Stimulated activated CD4-positive, alpha-beta T cell treated with anti-CD3 and anti-CD28 coated beads, Interleukin-4, amount 100 ng/mL, for 4 hours (primary cell): ENCODE measurements at places on chromosomes 13 and 19.

- no peak for DNase-seq
These were observed 417.1 kb downstream of the OLFM4 start for GRCh38 chr13:53445686-53446085.

- DNase-seq: no peak
These were observed 1146.2 kb upstream of the SPRY2 start for GRCh38 chr13:81487151-81487550.

DNA sequence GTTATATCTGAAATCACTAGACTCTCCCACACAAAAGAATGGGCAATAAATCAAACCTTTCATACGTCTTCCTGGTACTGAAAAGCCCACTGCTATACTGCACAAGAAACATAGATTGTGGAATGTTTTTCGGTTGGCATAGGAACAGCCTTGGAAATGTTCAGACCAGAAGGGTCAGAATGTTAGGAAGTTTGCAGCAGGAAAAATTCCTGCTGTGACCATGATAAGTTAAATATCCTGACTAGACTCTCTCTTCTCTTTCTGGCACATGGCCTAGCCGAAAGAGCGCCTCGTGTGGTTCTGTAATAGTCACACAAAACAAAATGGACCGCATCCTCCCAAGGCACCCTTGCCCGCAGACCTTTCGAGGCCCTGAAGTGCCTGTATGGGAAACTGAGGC is 427.2 kb downstream of the COG6 start:
- no peak for DNase-seq

DNA sequence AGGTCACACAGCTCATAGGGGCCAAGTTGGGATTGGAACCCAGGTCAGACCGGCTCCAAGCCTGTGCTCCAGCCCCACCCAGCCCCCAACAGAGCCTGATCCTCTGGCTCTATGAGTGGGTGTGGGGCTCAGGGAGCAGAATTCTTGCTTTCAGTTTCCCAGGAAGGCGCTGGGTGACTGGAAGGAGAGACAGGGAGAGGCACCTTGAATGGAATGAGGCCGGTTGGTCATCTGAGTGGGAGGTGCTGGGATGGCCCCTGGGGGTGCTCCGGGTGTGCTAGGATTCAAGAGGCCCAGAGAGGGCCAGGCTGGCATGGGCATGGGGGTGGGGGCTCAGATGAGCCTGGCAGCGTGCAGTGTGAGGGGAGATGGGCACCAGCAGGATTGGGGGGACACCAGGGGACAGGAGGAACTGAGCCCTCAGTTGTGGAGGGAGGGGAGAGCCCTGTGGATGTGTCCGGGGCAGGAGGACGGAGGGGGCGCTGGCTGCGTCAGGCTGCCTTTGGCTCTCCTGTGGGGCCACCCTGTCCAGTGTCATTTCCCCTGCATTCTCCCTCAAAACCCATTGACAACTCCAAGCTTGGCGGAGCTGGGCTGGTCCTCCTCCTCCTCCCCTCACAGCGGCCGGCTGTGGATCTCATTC is 31.2 kb upstream of the ANKRD10 start:
- DNase-seq: no peak

DNA sequence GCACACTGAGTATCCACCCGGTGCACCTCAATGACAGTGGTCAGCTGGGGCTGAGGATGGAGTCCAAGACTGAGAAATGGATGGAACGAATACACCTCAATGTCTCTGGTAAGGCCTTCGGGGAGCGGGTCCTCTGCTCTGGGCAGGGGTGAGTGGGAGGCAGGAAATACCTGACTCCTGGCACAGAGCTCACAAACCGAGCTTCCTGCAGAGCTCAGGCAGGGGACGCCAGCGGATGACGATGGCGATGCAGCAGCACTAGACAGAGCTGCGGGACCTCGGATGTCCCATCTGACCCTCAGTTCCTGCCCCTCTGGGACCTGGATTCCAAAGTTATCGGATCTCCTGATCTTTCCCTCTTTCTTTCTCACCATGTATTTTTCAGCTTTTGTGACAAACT is 3.8 kb downstream of the CD22 start:
- no peak for DNase-seq

DNA sequence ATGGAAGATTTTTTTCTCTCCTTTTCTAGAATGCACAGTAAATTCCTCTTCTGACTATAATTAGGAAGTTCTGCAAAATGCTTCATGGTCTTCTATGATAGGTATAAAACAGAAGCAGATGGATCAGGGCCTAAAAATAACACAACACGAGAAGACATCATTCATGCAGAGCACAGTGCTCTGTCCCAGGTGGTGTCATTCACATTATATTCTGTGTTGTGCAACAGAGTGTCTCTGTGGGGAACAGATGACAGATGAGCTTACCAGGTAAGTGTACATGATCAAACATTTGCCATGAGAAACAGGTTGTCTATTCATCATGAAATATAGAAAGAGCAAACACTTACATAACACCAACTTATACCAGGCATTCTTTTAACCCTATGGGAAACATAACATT is 288.3 kb downstream of the KCTD12 start:
- DNase-seq: no peak

DNA sequence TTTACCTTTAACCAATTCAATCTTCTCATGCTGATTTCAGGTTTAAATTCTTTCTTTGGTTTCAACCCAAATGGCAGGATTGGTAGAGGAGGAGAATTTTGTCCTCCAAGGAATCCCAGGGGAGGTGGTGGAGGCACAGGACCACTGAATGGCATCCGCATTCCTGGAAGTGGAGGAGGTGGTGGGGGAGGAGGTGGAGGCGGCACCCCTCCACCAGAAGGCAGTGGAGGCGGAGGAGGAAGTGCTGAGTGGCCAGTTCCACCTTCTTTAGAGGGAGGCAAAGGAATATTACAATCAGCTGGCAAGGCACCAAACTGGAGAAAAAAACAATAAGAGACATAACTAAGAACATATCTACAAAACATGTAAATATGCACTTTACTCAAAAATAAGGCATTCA is 192.9 kb downstream of the DIAPH3 start:
- no peak for DNase-seq

DNA sequence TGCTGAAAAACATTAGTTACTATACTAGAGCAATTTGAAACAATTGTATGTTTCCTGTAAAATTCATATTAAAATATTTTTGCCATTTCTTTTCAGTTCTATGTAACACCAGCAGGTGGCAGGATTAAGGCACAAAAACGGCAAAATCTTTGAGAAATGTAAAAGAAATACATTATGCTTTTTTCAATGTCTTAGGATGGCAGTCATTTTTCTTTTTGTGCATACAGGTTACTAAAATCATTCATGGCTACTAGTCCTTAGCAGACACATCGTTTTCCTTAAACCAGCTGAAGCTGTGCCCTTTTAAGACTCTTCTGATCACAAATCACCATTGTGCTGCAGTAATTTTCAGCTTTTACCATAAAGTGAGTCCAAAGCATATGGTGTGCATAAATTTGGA is 800.7 kb upstream of the SLITRK5 start:
- DNase-seq: no peak

DNA sequence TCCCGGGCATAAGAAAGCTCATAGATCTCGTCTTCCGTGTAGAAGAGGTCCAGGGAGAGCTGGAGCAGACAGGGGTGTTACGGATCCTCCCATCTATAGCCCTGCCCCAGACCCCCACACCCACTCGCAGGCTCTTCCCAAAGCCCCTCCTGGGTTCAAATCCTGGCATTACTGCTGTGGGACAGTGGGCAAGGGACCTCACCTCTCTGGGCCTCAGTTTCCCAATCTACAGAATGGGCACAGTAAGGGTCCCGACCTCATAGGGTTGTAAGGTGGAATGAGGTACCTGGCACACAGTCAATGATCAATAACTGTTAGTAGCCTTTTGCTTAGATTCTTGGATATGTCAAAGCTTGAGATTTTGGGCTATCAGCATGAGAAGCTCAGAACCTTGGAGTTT is 10.5 kb downstream of the FAM98C start:
- DNase-seq: no peak
